Activated T-helper 1 cell treated with Interleukin-2 at 50 U/mL for 16 hours (primary cell): ENCODE measurements at places on chromosomes 3 and 15.

- DNase-seq: no peak
These were observed 1.7 kb downstream of the ZMAT3 start for GRCh38 chr3:179069762-179070390.

- no peak for DNase-seq
These were observed 40.9 kb upstream of the MRPL3 start for GRCh38 chr3:131543714-131544113.

- DNase-seq: no peak
These were observed 333.7 kb downstream of the ROBO2 start for GRCh38 chr3:77373619-77374018.

DNA sequence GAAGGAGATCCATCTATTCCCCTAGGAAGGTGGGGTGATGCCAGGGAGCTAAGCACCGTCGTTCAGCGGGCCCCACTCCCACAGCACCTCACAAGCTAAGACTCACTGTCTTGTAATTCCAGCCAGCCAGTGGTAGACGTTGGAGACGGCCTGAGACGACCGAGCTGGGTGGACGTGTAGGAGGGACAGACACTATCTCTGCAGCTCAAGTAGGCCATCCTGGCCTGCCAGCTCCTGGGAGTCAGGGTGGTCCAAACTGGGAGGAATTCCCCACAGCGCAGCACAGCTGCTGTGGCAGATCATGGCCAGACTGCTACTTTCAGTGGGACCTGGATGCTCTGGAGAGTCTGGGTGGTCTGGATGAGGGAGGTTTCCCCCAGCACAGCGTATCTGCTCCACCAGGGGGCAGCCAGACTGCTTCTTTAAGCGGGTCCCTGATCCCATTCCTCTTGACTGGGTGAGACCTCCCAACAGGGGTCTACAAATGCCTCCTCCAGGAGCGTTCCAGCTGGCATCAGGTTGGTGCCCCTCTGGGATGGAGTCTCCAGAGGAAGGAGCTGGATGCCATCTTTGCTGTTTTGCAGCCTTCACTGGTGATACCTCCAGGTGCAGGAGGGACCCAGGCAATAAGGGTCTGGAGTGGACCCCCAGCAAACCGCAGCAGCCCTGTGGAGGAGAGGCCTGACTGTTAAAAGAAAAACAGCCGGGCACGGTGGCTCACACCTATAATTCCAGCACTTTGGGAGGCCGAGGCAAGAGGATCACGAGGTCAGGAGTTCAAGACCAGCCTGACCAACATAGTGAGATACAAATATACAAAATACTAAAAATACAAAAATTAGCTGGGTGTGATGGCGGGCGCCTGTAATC lies 27.6 kb downstream of the GNB5 start:
- no peak for DNase-seq

GRCh38 chr3:23662079-23662617 lies 143.6 kb upstream of the UBE2E1 start:
- DNase-seq: no peak

DNA sequence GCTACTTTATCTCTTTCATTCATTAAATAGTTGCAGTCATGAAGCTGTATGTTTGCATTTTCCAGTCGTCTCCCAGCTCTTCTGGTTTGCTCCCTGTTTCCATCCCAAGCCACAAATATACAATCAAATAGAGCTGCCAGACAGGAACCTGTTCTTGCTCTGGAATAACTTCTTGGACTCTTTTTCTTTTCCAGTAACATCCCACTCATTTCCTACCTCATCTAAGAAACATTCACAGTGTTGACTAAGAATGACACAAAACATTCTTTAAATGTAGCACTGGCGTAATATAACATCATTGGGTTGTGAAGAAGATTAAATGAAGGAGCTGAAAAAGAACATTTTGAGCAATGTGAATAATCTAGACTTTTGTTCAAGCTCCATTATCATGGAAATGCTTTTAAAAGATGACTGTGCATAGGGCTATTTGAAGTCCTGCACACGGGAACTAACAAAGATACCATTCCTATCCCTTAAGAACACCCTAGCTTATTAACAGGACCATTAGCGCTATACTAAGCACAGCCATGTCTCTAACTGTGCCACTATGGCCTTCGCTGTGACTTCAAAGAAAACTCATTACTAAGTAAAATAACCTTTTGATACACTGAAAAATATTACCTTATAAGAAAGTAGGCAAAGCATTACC lies 574.0 kb downstream of the NAALADL2 start:
- DNase-seq: no peak

- no peak for DNase-seq
These were observed 17.7 kb downstream of the MYNN start for GRCh38 chr3:169790687-169791429.

GRCh38 chr3:160953686-160954085 lies 151.5 kb downstream of the B3GALNT1 start:
- no peak for DNase-seq

DNA sequence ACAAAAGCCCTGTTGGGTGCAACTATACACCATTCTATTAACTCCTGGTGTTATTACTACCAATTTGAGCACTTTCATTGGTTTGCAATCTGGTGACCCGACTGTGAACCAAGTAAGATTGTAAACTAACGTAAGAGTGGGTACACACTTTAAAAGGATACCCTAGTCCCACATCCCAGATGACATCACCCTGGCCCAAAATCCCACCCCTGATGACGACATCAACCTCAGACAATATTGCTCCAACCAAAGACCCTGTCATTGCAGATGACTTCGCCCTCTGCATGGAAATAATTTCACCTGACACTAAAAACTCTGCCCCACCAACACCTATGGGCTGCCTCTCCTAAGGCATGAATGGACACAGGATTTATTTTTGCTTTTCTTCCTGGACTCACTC lies 25.6 kb upstream of the MKRN3 start:
- no peak for DNase-seq

- DNase-seq: no peak
These were observed 86.9 kb downstream of the IL5RA start for GRCh38 chr3:3023111-3023745.

DNA sequence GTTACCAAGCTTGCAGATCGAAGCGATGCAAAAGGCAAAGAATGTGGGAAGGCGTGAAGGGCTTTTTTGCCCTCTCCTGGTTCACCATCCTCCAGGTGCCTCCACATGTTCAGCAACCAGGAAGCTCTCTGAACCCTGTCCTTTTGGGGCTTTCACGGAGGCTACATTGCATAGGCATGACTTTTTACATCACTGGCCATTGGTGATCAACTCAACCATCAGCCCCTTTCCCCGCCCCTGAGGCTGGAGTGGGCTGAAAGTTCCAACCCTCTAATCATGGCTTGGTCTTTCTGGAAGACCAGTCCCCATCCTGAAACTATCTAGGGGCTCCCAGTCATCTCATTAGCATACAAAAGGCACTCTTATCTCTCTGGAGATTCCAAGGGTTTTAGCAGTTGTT lies 52.6 kb downstream of the UACA start:
- DNase-seq: no peak

- DNase-seq: no peak
These were observed 25.3 kb downstream of the MEF2A start for GRCh38 chr15:99590913-99591646.
